ENCODE measurements at places on chromosomes 16 and 17. TPM values are rescaled to one million over a fixed set of nuclear protein-coding genes. Genes with fewer than 3 reads are reported as not detected.

TMC8 gene
- total RNA-seq, result 5.6 TPM

SLFN14 gene
- not detected for total RNA-seq

GRCh38 chr16:49464877-49465504 is 91.4 kb downstream of the C16orf78 start:
- DNase-seq, result no peak

- no peak for DNase-seq
Observed at GRCh38 chr16:3597676-3598075, 13.7 kb downstream of the SLX4 start.

DNA sequence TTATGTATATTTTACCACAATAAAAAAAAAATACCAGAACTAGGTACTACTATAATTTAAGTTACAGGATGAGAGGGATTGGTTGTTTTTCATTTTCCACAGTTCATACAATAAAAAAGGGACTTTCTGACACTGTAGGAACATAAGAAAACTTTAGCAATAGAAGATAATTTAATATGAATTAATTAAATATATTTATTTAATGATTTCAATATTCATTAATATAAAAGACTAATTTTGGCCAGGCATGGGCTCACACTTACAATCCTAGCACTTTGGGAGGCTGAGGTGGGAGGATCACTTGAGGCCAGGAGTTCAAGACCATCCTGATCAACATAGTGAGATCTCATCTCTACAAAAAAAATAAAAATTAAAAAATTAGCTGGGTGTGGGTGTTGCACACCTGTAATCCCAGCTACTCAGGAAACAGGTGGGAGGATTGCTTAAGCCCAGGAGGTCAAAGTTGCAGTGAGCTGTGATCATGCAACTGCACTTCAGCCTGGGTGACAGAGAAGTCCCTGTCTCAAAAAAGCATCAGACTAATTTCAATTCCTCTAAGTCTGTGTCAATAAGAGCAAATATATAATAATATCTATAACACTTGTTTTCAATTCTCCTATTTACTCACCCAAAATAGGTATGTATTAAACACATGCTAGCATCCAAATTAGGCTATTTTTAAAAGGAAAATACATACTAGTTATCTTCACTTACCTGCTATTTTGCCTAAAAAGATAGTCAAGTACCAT is 79.6 kb downstream of the BRIP1 start:
- no peak for DNase-seq

GRCh38 chr17:50615828-50616227 is 18.9 kb upstream of the ABCC3 start:
- no peak for DNase-seq

- no peak for DNase-seq
Observed at GRCh38 chr16:23269248-23269953, 32.7 kb upstream of the SCNN1B start.

- no peak for DNase-seq
Observed at GRCh38 chr16:81324808-81325207, 10.0 kb downstream of the GAN start.

KRTAP4-8 gene
- not detected for total RNA-seq

ABCC12 gene
- total RNA-seq, result not detected

GRCh38 chr17:41419716-41420115 is 4.7 kb downstream of the KRT37 start:
- no peak for DNase-seq

DNA sequence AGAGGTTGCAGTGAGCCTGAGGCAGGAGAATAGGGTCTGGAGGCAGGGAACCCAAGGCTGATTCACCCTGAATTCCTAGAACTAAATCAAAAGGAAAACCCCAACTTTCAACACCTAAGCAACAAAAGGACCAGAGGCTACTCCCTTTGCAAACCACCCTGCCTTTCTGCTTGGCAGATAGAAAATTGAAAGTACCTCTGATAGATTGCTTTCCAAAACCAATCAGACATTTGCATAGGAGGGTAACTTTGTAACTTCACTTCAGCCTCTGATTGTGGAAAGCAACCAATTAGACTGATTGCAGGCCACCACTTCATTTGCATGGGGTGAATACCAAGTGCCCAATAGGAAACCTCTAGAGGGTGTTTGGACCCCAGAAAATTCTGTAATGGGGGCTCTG is 10.9 kb upstream of the TMEM98 start:
- DNase-seq, result no peak

CYGB gene
- 8.3 TPM for total RNA-seq

DNA sequence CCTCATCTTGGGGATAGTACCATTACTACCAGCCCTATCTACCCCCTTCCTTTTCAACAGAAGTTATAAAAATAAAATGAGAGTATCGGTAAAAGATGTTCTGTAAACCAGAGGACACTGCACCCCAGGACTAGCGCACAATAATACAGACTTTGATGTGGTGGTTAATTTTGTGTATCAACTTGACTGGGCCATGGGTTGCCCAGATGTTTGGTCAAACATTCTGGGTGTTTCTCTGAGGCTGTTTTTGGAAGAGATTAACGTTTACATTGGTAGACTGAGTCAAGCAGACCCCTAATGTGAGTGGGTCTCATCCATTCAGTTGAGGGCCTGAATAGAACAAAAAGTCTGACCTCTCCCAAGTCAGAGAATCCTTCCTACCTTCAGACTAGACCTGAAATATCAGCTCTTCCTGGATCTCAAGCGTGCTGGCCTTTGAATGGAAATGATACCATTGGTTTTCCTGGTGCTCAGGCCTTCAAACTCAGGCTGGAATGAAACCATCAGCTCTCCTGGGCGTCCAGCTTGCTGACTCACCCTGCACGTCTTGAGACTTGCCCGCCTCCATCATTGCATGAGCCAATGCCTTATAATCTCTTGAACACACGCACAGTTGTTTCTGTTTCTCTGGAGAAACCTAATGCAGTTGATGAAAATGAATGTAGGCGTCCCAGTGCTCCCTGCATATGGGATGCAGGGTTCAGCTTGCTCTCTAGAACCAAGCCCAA is 10.1 kb downstream of the MRM1 start:
- DNase-seq, result no peak

DNA sequence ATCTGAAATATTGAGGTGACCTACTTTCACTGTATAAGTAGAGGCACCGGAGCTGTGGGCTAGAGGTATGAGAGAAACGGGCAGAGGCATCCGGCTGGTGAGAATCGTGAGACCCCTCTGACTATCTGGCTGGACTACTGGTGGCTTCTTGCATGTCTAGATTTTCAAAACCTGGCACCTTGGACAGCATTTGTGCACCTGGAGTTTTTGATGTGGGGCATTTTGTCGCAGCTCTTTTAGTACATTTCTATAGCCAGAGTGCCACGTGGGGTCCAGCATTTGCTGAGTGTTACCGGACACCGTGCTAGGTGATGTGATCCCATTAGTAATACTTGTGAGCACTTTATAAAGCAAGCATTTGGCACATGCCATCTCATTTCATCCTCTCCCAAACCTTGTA is 32.6 kb upstream of the SHISA9 start:
- no peak for DNase-seq
